ENCODE measurements at places on chromosomes 4 and X.

- DNase-seq: no peak
These were observed 227.3 kb upstream of the ZC4H2 start for GRCh38 chrX:65203545-65203944.

DNA sequence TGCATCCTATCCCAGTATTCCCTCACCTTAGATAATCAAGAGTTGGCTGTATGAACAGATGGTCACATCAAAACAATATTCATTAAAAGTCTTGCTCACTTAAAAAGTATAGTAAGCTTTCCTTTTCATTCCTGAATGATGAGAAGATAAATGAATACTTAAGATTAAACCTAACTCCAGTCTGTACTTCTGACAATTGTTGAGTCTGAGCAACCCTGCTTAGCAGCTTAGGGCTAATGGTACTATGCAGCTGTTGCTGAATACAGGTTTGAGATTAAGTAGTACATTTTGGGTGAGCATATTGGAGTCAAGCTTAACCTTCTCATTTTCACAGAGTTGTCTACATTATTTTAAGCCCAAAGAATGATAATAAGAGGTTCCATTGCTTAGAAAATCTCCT is 121.7 kb upstream of the ETNPPL start:
- DNase-seq: no peak

DNA sequence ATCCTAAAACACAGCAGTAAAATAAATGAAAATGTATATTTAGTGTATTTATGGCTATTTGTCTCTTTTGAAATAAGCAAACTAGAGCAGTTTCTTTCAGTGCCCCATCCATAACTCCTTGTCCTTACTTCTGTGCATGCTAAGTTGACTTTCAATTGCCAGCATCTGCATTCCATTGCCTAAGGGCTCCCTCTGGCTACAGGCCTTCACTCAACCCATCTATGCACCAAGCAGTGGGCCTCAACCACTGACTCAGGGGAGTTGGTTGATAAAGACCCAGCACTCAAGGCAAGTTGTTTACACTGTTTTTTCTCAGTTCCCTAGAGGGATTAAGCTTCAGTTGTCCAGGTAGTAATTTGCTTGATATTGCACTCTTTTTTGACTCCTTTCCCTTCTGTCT is 265.7 kb downstream of the IQCM start:
- DNase-seq: no peak

DNA sequence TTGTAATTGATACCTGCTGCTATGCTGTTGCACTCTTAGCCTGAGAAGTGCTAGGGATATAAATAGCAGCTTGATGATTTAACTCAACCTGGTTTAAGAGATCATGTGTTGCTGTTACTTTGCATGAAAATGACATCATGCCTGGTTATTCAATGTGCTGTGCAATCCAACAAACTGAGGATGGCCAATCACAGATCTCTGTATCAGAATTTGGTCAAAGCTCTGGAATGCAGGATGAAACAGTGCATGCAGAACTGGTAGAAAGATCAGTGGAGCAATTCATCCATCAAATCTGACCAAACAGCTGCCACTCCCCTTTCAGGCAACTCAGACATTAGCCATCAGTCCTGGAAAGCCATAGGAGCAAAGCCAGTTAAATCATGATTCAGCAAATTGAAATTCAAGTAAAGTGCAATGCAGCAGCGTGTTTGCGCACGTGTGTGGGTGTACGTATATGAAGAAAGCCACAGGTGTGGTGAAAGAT is 160.3 kb upstream of the RASGEF1B start:
- no peak for DNase-seq

- DNase-seq: no peak
These were observed 9.1 kb downstream of the LAMTOR3 start for GRCh38 chr4:99885063-99885664.
